ENCODE measurements at places on chromosomes 1 and 21. TPM values are rescaled to one million over a fixed set of nuclear protein-coding genes. Genes with fewer than 3 reads are reported as not detected.

DNA sequence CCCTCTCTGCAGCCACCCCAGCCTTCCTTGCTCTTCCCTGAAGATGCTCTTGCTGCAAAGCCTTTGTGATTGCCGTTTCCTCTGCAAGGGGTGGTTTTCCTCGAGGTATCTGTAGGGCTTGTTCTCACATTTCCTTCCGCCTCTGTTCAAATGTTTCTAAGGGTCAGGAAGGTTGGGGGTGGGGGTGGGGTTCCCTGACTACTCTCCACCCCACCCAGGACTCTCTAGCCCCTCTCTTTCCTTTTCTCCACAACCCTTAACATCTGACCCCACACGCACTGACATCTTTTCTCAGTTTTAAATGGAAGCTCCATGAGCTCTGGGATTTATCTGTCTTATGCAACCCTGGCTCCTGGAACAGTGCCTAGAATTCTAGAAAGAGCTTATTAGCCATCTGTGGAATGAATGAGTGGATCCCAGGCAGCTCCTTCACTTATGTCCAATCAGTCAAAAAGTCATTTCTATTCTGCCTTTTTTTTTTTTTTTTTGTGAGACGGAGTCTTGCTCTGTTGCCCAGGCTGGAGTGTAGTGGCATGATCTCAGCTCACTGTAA lies 27.3 kb upstream of the ZNF362 start:
- DNase-seq, result no peak

Gene LRIG2
- 8.9 TPM for total RNA-seq

Gene IVNS1ABP
- total RNA-seq, result 70.2 TPM

DNA sequence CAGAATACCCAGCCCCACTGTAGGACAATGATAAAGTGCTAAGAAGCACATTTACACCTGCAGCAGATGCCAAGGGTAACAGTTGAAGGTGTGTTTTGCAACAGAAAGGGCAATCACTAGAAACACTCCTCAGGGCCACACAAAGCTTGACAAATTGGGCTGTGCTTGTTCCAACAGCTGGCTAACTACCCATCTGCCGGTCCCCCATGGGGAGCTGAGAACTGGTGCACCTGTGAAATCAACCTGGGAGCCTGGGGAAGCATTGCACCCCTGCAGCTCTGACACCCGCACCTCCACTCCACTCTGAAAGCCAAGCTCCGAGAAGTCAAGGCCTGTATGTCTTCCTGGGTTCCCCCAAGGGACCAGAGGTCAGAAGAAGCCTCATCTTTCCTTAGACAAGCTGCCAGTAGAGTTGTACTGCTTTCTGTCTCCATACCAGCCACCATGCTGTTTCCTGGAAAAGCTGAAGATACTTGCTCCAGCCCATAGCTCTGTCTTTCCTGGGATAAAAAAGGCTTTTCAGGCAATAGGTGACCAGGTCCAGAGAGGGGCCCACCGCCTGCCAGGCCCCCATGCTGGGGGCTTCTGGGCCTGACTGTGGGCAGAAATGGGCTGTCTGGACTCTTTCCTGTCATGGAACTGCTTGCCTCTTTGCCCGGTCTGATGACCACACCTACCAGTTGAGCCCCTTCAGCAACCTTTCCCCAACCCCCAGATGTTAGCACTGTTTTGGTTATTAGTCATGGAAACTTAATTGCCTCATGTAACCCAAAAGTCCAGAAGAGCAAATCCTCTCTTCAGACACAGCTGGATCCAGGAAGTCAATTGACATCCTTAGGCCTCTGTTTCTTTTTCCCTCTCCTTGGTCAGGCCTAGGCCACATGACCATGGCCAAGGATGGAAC lies 93.6 kb downstream of the KIF14 start:
- no peak for DNase-seq

Gene HRNR
- total RNA-seq, result not detected

Gene PEAR1
- total RNA-seq, result 16.1 TPM

DNA sequence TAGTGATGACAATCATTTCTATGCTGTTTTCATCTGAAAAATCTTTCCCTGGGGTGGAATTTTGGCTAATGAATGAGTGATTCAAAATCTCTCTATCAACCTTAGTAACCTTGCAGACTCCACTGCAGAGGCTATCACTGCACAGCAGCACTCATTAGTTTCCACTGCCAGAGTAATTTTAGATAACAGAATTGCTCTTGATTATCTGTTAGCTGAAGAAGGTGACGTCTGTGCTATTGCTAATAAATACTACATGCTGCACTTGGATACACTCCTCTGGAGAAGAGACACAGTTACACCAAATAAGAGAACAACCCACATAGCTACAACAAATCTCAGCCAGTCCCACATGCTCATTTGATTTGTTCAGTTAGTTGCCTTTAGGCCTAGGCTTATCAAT lies 1348.4 kb downstream of the NCAM2 start:
- no peak for DNase-seq

- no peak for DNase-seq
These were observed 9.5 kb downstream of the SH3BP5L start for GRCh38 chr1:248816042-248816851.

- DNase-seq, result no peak
These were observed 26.3 kb downstream of the RGS8 start for GRCh38 chr1:182658055-182658454.

DNA sequence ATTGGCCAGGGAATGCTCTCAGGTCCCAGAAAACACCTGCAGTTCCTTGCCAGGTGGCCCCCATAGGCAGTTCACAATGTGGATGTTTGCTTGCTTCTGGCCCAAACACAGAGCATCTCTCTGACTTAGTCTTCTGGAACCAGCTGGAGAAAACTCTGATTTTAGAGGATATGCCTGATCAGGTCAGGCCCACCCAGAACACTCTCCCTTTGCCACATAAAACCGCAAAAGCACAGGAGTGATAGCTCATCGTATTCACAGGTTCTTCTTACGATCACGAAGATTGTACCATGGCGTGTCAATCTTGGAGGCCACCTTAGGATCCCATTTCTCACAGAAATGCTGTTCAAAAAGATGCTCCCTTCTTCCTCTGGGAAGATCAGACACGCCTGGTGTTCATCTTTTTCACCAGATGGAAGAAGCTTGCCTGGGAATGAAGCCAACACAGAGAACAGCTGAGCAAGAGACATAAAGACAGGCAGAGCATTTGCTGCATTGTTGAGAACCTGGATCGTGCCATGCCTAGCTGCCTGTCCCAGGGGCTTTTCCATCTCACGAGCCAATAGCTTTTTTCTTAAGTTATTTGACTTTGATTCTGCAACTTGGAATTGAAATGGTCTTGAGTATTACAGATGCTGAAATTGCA lies 11.6 kb upstream of the CD247 start:
- no peak for DNase-seq

Gene HSPG2
- 171 TPM for total RNA-seq

- no peak for DNase-seq
These were observed 176.8 kb downstream of the ZP4 start for GRCh38 chr1:237713916-237714315.

DNA sequence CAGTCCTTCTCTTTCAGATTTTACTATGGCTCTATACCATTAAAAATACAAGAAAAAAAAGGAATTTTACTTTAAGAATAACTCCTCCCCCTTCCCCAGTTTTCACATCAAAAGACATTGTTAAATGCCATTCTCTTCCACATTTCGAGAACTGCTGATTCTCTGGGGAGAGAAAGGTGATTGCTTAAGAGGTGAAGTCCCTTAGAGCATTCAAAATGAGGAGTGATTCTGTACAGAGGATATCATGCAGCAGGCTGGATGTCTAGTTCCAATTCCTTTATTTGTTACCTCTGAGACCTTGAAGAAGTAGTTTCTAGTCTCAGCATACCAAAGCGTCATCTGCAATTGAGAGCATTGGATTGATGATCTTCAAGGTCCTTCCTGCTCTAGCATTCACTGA lies 46.9 kb downstream of the FMO3 start:
- no peak for DNase-seq

- DNase-seq, result no peak
These were observed 28.2 kb downstream of the APP start for GRCh38 chr21:26142363-26142762.

Gene BRINP2
- not detected for total RNA-seq

DNA sequence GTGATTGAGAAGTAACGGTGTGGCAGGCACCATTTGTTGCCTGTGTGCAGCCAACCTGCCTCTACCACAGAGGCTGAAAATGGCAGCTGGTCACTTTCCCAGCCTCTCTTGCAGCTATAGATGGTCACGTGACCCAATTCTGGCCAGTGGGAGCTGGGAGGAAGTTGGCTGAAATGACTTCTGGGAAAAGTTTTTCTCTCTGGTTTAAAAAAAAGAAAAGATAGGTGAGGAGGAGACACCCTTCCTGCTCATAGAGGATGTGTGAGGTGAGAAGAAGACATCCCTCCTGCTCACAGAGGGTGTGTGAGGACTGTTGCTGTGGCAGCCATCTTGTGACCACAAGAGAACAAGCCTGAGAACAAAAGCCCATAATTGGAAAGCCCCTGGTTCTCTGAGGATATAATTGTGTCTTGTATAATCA lies 122.8 kb downstream of the SYF2 start:
- DNase-seq, result no peak

DNA sequence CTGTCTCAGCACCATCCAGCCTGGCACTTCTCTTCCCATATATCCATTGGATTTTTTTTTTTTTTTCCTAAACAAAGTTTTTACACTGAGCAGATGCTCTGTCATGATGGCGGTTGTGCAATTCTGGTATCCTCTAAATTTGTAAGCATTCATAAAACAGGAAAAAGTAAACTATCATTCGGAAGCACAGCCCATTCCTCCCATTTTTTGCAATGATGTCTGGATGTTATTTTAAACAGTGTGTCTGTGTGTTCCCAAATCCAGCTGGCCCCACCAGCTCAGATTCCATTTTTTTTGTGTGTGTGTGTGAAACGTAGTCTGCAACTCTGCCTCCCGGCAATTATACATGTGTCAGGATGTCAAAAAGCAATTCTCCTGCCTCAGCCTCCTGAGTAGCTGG lies 33.5 kb downstream of the PDPN start:
- DNase-seq, result no peak

DNA sequence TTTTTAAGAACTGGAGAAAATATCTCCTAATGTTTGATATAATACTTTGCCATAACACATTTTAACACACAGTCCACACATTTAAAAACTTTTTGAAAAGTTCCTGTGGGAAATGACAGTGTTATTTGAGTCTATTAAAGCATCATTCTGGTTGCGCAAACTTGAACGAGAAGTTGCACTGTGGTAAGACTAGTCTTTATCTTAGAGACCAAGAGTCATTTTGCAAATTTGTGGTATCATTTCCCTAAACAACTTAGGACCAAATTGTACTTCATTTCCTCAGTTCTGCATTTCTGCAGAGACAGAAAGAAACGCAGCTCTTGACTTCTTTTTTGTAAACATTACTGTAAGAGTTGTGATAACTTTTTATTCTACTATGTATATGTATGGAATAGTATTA lies at the start of gene RGS18:
Gene RGS18 (plus strand): TSS at position 282 of the 400 bp plus-strand sequence. CDS start 176 bp downstream, outside the sequence.
- no peak for DNase-seq

Gene TLCD4
- 2.9 TPM for total RNA-seq

Gene RAB3GAP2
- total RNA-seq, result 39.0 TPM

DNA sequence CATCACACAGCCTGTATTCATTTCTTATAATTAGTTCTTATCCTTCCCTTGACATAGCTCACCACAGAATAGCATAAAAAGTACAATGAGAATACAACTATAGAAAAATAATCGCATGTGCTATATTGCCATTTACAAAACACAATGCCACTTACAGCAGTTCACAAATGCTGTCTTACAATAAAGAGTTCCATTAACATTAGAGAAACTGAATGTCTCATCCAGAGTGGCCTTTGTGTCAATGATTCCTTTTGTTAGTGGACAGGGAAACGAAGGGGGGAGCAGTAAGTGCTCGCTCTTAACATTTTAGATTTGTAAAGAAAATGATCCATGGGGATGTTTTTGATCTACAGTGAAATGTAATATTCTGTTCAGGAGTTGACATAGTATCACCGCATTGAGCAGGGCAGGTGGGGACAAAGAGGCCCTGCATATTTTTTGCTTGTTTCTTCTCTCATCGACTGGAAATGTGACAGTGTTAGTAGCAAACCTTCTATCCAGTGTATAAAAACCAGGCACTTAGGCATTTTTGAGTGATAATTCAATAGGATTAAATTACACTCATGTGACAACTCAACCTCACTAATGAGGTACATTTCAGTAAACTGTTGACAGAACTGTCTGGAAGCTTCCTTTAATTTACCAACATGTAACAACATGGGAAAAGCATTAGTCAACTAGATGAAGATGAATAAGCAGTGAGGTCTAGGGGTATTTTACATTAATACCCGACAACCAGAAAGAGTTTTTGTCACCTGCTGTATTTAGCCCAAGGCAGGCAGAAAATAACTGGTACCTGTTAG lies 35.6 kb upstream of the RRP15 start:
- no peak for DNase-seq

DNA sequence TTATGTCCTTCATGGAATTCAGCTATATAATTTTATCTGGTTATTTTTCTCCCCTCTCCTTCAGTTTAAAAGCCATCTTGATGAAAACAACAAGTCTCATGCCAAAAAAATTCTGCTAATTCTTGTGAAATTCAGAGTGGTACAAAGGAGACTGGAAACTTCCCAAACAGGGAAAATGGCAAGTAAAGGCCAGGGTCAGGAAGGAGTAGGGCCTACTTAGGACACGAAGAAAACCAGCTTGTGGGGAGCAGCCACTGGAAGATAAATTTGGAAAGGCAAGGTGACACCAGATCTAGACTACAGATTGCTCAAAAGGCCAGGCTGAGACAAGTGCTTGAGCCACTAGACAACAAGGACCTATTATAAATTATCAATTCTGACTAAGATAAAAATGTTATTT lies 6.4 kb downstream of the TSTD1 start:
- no peak for DNase-seq

DNA sequence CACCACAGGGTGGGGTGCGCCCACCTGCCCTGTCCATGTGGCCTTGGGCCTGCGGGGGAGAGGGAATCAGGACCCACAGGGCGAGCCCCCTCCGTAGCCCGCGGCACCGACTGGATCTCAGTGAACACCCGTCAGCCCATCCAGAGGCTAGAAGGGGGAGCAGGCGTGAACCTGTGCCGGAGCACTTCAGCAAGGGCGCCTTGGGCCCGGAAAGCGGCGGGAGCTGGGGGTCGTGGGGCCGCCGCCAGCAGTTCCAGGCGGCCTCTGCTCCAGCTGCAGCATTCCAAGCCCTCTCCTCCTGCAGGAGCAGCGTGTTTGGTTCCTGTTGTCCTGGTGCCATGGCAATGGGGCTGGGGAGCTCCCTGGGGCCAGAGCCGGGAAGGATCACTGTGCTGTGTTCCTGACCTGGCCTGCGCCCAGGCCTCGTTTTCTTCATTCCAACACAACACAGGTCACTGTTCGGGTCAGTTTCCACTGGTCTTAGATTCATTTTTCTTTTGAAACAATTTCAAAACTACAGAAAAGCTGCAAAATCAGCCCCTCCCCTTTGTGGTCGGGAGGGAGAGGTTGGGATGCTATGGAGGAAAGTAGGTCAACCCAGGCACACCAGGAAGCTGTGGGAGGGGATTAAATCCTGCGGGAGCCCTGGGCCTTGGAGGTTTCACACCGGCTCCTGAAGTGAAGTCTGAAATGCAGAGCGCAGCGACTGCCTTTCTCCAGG lies 18.8 kb downstream of the SLX9 start:
- DNase-seq, result no peak

- DNase-seq, result no peak
These were observed 28.3 kb downstream of the CDCP2 start for GRCh38 chr1:54124472-54124871.

Gene MANEAL
- 29.7 TPM for total RNA-seq

- DNase-seq, result no peak
These were observed 11.5 kb upstream of the EIF4G3 start for GRCh38 chr1:21188235-21188634.

Gene UBXN10
- total RNA-seq, result 0.05 TPM

GRCh38 chr1:243558576-243558975 lies 291.5 kb downstream of the AKT3 start:
- DNase-seq, result no peak
